ENCODE measurements at places on chromosomes 7 and 10. TPM values are rescaled to one million over a fixed set of nuclear protein-coding genes. Genes with fewer than 3 reads are reported as not detected.

- DNase-seq: no peak
Measured at GRCh38 chr10:79226391-79227245, 120.7 kb upstream of the PPIF start.

GRCh38 chr7:97771576-97771975 lies 39.7 kb downstream of the TAC1 start:
- no peak for DNase-seq

GRCh38 chr7:41861642-41862041 lies 158.8 kb upstream of the INHBA start:
- no peak for DNase-seq

DNA sequence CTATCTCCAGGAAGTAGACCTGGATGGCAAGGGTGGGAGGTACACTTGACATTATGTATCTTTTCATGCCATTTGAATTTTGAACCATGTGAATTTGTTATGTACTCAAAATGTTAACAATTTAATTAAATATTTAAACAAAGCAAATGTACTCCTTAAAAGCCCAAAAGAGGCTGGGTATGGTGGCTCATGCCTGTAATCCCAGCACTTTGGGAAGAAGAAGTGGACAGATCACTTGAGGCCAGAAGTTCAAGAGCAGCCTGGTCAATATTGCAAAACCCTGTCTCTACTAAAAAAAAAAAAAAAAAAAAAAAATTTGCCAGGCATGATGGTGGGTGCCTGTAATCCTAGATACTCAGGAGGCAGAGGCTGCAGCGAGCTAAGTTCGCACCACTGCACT lies 136.9 kb upstream of the ASAH2 start:
- no peak for DNase-seq

DNA sequence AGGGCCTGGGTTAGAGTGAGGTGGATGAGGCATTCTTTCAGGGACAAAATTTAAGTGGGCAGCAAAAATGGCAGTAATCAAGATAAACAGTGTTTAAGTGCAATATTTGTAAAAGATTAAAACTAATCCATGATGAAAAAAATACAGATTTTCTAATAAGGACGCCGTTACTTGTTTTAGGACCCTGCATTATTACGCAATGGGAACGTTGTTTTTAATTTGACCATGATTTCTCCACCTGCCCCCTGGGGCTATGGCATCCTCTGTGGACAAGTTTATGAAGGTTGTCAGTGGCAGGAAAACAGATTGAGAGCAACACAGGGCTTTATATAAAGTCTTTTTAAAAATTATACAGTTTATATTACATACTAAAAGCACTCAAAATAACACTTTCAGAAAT lies 380.6 kb upstream of the PHF14 start:
- DNase-seq: no peak

GRCh38 chr10:25405871-25406270 lies 231.1 kb downstream of the GPR158 start:
- no peak for DNase-seq

DNA sequence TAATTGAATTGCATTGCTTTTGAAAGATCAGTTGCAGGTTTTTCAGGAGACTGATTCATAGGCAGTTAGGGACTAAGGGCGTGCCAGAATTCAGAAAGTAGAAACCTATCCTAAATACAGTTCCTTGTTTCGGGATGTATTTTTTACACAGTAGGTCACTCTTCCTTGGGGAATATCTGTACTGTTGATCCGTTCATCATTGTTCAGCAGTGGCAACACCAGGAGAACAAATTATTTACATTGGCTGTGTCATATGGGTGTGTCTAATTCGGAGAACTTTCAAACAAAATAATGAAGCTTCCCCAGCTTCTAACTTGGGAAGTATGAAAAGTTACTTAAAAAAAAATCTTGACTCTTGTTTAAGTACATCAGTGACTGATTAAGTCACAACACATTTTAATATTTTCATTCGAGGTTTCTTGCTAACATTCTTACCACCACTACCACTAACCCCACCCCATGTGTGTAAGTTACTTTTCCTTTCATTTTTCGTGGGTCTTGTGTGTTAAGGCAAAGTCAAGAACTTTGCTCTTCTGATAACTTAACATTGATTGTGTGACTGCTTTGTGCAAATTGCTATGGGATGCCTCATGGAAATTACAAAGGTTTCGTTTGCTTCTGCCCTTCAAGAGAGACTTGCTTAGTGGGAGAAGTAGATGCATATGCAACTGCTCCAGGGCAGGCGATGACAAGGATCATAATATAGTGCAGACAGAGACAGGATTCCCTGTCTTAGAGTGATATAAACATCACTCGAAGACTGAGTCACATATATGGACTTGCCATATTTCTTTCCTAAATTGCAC lies 43.8 kb upstream of the RPA3 start:
- no peak for DNase-seq

- DNase-seq: no peak
Measured at GRCh38 chr7:140209866-140210609, 33.3 kb upstream of the KDM7A start.

DNA sequence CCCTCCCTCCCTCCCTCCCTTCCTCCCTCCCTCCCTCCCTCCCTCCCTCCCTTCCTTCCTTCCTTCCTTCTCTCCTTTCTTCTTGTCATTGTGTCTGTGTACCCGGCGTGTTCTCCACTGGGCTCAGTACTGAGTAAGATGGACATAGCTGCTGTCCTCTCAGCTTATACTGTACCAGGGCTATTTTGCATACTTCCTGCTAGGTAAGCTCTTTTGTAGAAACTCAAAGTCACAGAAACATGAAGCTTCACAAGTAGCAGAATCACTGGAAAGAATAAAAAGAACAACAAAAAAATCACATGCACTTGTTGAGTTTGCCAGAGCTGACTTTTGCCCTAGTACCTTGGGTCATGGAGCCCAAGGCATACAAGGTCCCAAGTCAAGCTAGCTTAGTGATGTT lies 125.7 kb downstream of the PLPP4 start:
- DNase-seq: no peak

DNA sequence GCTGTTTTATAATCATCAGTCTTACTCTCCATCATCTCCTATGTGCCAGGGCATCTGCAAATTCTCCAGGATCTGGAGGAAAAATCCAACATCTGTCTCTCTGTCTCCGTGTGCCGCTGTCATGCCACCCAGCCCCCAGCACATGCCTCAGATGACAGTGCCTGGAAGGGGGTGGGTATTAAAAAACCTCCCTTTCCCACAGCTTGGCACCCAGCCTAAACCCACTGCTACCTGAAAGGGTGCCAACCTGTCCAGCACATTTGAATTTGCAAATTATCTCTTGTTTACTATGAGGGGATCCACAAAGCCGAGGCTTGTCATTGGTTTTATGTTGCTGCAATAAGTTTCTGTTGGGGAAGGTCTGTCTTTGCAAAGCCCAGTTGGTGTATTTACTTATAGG lies 73.1 kb downstream of the EMX2 start:
- DNase-seq: no peak

GRCh38 chr10:7483848-7484247 lies 73.0 kb upstream of the SFMBT2 start:
- DNase-seq: no peak

DNA sequence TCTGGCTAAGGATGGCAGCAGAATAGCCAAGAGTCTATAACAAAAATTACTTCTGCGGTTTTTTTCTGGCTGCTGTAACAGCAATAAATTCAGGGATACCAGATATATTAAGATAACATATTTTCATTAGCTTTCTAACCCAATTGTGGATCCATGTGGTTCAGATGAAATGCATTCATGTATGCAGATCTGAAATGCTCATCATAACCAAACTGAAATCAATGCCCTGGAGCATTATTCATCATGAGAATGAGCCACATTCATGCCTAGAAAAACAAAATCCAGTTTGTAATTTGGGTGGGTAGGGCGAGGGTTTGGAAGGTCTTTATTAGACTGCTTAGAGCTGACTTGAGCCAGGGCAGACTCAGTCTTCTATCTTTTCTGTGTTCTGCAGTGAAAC lies 69.8 kb upstream of the SEMA3A start:
- no peak for DNase-seq

Gene MMRN2
- 23.5 TPM for polyA plus RNA-seq

Gene SPDYE16
- 4.0 TPM for polyA plus RNA-seq

Gene SMNDC1
- polyA plus RNA-seq: 52.1 TPM

Gene VPS26A
- 75.8 TPM for polyA plus RNA-seq

Gene ST8SIA6
- 1.2 TPM for polyA plus RNA-seq

Gene PLPP4
- 6.3 TPM for polyA plus RNA-seq

Gene AGR2
- polyA plus RNA-seq: 66.0 TPM
